ENCODE measurements at places on chromosomes 12 and 14.

GRCh38 chr14:52014601-52015267 lies 25.4 kb downstream of the RTRAF start:
- DNase-seq = no peak

- DNase-seq = no peak
Measured at GRCh38 chr12:124170760-124171159, 124.1 kb upstream of the RFLNA start.

DNA sequence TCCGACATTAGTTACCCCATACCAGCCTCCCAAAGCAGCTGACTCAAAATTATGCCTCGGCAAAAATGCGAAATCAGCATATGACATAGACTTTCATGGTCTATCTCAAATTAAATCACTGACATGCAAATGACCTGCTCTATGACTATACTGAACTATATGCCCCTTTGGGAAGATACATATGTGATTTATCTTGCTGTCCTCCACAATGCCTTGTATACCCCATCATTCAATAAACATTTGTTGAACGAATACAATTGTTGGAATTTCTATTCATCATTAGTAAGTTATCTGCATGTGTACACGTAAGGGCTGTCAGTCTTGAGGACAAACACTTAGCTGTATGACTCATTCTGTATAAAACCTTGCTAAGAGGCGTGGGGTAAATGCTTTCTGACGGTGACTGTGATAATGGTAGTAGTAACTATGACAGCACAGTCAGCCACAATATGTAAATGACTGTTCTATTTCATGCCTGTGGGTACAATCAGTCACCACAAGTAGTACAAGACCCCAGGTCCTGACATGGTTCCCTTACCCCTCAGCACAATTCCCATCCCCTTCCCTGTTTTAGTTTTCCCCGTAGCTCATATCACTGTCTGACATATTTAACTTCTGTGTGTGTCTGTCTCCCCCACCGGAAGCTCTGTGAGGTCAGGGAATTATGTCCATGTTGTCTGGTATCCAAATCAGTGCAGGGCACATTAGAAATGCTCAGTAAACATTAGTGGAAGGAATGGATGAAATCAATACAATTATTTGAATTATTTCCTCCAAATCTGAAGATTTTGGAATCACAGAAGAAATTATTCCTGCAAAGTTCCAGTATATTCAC lies 42.8 kb downstream of the STXBP6 start:
- no peak for DNase-seq

DNA sequence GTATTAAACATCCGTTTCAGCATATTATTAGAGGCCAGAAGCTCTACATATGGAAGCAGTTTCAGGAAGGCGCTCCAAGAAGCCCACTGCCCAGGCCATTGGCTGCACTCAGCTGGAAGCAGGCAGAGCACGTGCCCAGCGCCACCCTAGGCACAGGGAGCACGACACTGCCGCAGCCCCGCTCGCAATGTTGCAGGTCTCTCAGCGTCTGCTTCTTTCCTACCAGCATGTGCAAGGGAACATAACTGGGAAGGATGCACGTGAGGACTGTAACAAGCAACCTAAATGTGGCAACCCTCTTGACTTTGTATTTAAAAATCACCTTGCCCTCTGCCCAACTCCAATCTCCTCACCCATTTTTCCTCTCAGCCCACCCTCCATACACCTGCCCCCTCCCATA lies 3.5 kb downstream of the TMEM132D start:
- no peak for DNase-seq

GRCh38 chr14:55354500-55354899 lies 57.1 kb downstream of the ATG14 start:
- DNase-seq = peak; percentile 33

DNA sequence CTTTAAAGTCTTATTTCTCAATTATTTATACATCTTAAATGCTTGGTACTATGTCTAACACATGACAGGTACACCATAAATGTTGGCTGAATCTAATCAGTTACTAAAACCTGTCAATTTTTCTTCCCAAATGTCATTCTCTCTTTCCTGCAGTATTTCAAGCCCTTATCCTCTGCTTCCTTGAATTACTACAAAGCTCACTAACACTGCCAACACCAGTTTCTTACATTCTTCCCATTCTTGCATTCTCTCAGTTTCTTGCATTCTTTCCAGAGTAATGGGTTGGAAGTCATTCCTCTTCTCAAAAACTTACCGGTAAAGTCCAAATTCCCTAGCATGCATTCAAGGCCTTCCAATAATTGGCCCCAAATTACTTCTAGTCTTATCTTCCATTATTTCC lies 9.6 kb upstream of the SMARCC2 start:
- no peak for DNase-seq
